ENCODE measurements at places on chromosomes 5 and 9.

GRCh38 chr9:112516769-112517168 is 30.1 kb downstream of the KIAA1958 start:
- DNase-seq, result no peak

DNA sequence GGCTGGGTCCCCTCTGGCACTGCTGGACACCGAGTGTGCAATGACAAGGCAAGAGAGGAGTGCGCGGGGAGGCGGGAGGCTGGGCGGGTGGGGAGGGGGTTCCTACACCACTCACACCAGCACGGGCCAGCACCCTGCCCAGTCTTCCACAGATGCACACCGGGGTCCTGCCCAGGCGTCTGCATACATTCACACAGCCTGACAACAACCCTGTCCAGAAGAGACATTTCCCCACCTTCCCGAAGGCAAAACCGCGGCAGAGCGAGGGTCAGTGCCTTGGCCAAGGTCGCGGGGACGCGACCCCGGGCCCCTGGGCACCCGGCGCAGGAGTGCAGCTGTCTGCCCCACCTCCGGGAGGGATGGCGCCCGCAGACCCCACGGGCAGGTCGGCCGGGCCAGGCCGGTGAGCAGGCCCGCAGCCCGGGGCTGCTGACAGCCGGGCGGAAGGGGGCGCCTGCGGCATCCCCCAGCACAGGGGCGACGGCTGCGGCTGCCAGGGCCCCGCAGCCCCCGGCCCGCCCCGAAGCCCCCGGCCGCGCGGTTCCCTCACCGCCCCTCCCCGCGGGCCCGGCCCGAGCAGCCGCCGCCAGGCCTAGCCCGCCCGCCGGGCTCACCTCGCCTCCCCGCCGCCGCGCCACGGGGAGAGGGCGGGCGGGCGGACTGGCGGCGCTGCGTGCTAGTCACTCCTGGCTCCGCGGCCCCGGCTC is 496 bp downstream of the MAPK9 start:
- peak; percentile 39 for DNase-seq

DNA sequence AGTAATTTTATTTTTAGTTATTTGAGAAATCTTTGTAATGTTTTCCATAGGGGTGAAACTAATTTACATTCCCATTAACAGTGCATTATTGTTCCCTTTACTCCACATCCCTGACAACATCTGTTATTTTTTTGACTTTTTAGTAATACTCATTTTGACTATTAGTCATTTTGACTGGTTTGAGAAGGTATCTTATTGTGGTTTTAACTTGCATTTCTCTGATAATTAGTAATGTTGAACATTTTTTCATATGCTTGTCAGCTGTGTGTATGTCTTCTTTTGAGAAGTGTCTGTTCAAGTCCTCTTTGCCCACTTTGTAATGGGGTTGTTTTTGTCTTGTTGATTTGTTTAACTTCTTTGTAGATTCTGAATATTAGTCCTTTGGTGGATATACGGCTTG is 27.5 kb downstream of the CCDC152 start:
- DNase-seq, result no peak

DNA sequence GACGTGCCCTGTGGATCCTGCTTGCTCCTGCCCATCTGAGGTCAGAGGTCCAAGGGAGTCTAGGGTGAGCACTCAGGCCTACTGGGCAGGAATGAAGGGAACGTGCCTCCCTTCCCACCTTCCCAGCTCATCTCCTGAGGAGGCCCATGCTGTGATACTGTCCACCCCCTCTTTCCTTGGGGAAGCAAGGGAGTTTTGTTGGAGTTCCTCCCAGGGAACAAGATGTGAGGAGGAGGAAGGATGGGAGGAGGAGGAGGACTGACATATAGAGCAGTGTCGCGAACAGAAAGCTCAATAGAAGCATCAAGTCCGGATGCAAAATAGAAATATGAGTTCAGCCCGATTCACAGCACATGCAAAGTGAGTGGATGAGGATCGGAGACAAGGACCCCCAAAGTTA is 41.0 kb downstream of the SLC6A7 start:
- no peak for DNase-seq

- DNase-seq, result no peak
Measured at GRCh38 chr9:106958955-106959657, 96.1 kb downstream of the ZNF462 start.

GRCh38 chr9:86757382-86757720 is 190.0 kb downstream of the GAS1 start:
- DNase-seq, result no peak

DNA sequence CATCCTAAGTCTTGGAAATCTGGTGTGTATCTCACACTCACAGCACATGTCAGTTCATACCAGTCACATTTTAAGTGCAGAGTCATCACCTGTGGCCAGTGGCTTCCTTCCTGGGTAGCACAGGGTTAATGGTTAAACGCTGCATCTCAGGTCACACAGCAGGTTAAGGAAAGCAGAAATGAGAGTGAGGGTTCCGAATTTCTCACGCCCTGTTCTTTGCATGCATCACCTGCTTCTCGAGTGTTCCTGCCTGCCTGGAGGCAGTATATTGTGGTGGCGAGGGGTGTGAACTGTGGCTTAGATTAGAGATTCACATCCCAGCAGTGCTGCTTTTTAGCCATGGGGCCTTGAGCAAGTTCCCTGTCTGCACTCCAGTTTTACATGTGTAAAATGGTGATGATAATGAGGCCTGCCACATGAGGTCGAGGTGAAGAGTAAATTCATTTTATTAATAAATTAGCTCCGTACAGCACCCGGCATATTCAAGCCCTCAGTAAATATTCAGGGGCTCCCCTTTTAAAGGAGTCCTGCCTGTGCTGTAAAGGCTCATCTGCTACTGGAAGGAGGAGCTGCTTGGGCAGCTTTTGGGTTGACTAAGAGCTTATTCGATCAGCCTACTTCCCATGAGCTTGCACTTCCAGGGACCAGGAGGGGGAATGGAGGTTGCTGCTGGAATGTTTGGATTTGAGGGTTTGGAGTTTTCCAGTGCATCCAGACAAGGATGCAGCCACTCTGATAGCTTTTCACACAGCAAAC is 61.1 kb upstream of the SAP30L start:
- no peak for DNase-seq

DNA sequence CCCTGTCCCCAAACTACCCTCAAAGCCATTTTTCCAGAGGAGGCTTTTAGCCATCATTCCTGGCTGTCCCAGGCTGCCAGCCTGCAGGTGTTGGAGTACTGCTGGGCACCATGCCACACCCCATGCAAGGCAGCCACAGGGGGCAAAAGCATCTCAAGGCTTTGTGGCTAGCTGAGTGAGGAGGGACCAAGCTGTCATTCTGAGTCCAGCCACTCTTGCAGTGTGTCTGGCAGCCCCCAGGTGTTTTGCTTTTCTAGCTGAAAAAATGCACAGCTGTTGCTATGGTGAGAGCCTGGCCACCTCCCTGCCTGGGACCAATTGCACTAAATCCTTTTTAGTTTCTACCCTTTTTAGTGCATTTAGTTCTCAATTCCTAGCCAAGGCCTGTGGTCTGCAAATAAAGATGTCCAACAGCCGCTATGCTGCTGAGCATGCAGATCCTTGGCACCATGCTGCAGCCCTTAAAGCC is 50.4 kb upstream of the PTGS1 start:
- no peak for DNase-seq

GRCh38 chr9:27377811-27378456 is 81.0 kb upstream of the EQTN start:
- no peak for DNase-seq

DNA sequence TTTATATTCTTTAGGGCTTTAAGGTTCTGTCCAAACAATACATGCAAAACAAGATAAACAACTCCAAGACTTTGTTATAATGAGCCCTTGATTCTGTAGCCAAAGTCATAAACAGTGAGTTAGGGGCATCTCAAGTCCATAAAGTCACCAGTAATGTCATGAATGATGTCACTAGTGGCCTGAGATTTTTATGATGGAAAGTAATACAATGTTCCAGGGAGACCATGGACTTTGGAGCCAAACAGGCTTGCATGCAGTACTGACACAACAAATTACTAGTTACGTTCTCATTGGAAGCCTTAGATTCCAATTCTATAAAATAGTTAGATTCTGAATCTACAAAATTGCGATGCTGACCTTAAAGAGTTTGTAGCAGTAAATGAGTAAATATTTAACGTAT is 280.0 kb downstream of the HINT1 start:
- no peak for DNase-seq

DNA sequence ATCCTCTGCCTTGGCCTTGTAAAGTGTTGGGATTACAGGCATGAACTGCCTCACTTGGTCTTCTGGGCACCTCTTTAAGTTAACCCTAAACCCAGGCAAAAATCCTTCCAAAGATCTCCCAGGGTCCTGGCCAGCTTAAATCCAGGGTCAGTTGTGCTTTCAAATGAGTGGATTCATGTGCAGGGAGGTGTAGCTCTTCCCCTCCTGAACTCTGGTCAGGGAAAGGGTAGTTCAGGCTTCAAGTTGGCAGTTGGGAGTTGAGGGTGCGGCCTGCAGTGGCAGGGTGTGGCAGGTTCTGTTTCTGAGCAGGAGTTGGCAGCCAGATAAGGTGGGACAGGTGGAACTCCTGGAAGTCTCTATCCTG is 3.6 kb downstream of the HNRNPAB start:
- no peak for DNase-seq

DNA sequence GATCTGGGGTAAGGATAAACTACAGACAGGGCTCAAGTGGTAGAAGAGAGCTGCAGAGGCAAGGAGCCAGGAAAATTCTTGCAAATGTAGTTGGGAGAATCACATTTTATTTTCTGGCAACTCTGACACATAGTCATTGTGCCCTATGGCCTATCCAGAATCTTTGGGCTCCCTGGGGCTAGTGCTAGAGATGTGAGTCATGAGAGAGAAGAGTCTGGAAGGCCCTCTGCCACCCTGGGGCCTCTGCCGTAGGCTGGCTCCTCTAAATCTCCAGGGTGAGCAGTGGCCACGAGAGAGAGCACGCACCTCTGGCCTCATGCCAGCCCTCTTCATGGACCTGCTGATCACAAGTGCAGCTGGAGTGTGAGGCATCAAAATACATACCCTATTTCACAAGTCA is 74.3 kb upstream of the SSBP2 start:
- DNase-seq, result no peak

GRCh38 chr5:157801-158200 is 33.5 kb upstream of the LRRC14B start:
- no peak for DNase-seq

GRCh38 chr9:35790385-35791296 is 750 bp upstream of the NPR2 start:
- DNase-seq, result peak; percentile 70

DNA sequence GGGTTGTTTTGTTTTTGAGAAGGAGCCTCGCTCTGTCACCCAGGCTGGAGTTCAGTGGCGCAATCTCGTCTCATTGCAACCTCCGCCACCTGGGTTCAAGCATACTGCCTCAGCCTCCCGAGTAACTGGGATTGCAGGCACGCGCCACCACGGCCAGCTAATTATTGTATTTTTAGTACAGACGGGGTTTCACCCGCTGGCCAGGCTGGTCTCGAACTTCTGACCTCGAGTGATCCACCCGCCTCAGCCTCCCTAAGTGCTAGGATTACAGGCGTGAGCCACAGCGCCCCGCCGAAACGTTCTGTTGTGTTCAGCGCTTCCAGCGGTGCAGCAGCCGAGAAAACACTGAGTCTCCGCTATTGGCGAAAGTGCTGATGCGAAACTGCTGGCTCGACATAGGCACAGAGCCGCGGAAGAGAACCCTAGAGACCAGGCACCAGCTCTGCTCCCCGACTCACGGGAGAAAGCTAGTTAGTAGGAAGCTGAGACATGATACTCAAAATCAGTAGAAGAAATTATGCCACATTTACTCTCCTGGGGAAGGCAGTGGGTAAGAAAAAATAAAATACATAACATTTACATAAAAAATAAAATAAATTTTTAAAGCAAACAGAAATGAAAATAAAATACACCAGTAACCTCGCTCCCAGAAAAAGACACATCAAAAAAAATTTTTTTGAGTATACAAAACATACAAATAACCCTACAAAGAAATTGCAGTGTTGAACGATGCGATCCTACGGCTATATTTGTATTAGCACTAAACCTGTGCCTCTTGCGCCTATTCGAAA is 31.6 kb downstream of the ANXA2R start:
- DNase-seq, result peak; percentile 75

- DNase-seq, result peak; percentile 21
Measured at GRCh38 chr5:60945813-60946187, 795 bp downstream of the NDUFAF2 start.

DNA sequence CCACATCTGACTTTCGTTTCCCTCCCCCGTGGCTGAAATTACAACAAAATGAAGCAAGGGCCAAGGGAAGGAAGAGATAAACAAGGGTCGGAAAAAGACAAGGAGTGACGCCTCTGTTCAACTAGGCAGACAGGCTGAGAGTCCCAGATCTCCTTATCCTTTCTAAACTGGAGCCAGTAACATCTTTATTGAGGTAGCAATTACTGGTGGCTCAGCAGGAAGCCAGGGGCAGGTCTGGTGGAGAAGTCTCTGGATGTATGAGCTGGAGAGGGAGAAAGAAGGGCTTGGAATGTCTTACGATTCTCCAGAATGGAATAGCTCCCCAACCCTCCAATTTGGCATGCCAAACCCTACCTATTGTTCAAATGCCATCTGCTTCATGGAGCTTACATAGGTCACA is 190.8 kb upstream of the BRINP1 start:
- no peak for DNase-seq

- DNase-seq, result no peak
Measured at GRCh38 chr5:14147210-14147609, 4.1 kb downstream of the TRIO start.

- DNase-seq, result no peak
Measured at GRCh38 chr9:132562306-132562573, 20.2 kb upstream of the BARHL1 start.

- DNase-seq, result no peak
Measured at GRCh38 chr5:149172709-149173505, 31.6 kb downstream of the ABLIM3 start.

GRCh38 chr5:73437777-73438644 is 10.6 kb downstream of the FOXD1 start:
- no peak for DNase-seq

All from K562 (cell line).